Epithelial cell of proximal tubule (primary cell): ENCODE measurements at places on chromosomes 2 and 18. TPM values are rescaled to one million over a fixed set of nuclear protein-coding genes. Genes with fewer than 3 reads are reported as not detected.

- DNase-seq, result no peak
Observed at GRCh38 chr2:121579309-121579708, 48.6 kb downstream of the RNU4ATAC start.

Gene MBP
- 18.8 and 19.1 TPM in 2 replicates for total RNA-seq

GRCh38 chr2:605674-606608 lies 71.3 kb downstream of the TMEM18 start:
- DNase-seq, result no peak

- no peak for DNase-seq
Observed at GRCh38 chr2:158412206-158412605, 44.3 kb downstream of the CCDC148 start.

Gene PROKR1
- 0.14 TPM in 1 of 2 replicates, not detected in the other for total RNA-seq

- DNase-seq, result peak; percentile 20
Observed at GRCh38 chr2:8255448-8255800, 426.4 kb upstream of the ID2 start.

- no peak for DNase-seq
Observed at GRCh38 chr2:201643216-201643890, at the start of gene TMEM237. TMEM237 (minus strand) TSS chr2:201643503; CDS start chr2:201643400, 103 bp downstream.

Gene ASB18
- total RNA-seq, result not detected in 2 replicates

Gene TRIB2
- total RNA-seq, result 11.1 and 14.2 TPM in 2 replicates

- no peak for DNase-seq
Observed at GRCh38 chr18:30450927-30451326, 591.6 kb downstream of the DSC3 start.

DNA sequence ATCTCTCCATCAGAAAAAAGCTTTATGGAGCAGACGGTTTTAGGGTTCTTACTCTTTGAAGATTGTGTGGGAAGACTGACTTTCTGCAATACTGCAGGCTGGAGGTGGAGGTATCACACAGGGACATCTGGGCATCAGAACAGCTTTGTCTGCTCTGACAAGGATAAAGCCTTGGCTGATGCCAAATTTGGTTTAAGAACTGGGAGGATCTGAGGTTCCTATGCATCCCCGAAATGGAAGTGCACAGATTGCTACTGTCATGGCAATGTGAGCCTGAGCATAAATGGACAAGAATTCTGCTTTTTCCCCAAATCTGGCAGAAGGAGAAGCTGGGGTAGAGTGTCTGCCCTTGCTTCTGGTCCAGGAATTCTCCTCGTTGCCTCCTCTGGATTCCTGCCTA lies 424.3 kb downstream of the SLC4A3 start:
- DNase-seq, result no peak

GRCh38 chr2:50443288-50443687 lies 588.6 kb downstream of the NRXN1 start:
- DNase-seq, result no peak

DNA sequence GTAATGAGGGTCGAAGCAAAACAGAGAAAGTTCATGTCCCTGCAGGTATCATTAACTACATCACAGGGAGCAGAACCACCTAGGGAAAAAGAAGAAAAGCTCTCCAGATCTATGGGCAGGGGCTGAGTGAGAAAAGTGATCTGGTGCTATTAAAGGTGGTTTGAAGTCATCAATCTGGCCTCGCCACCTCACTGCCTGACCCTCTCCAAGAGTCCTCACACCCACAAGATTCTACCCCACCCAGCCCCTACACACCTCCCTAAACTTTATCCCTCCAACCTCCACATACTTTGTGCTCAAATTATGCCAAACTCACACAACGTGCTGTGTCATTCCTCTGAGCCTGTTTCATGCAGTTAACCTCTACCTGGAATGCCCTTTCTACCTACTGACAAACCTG lies 2.2 kb downstream of the GALNT14 start:
- no peak for DNase-seq

- DNase-seq, result no peak
Observed at GRCh38 chr2:152791979-152792378, 73.6 kb downstream of the ARL6IP6 start.

Gene GAD1
- total RNA-seq, result 0.36 and 5.6 TPM in 2 replicates

DNA sequence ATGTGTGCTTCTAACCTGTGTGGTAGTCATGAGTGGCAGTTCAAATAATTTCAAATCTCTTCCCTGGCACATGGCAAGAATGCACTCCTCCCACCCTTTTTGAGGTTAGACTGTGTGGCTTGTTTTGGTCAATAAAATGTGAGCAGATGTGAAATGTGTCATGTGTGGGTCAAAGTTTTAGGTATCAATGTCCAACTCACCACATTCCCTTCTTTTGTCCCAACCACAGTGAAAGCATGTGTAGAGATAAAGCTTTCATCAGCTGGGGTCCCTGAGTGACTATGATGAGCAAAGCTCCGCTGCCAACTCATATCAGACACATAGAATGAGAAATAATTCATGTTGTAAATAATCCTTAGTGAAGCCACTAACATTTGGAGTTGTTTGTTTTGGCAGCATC lies 118.2 kb downstream of the PAX3 start:
- DNase-seq, result no peak

Gene FECH
- total RNA-seq, result 28.7 and 43.1 TPM in 2 replicates

- DNase-seq, result no peak
Observed at GRCh38 chr2:26649322-26649721, 8.2 kb upstream of the CIB4 start.

Gene MBD1
- 56.5 and 70.2 TPM in 2 replicates for total RNA-seq

DNA sequence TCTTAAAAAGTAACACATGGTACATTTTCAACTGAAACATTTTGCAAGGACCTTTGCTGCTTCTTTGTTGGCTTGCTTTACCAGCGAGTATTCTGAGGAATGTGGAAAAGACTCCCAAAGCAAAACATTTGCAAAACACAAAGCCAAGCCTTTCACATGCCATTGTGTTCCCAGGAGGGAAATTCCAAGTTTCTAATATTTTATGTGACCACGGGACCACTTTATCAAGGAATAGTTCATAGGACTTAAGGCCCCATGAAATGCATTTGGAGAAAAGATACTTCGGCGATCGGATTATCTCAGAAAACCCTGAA lies 26.2 kb downstream of the CYP27C1 start:
- DNase-seq, result peak; percentile 9

- DNase-seq, result peak; percentile 80
Observed at GRCh38 chr2:235300368-235301201, 193.3 kb upstream of the AGAP1 start.

DNA sequence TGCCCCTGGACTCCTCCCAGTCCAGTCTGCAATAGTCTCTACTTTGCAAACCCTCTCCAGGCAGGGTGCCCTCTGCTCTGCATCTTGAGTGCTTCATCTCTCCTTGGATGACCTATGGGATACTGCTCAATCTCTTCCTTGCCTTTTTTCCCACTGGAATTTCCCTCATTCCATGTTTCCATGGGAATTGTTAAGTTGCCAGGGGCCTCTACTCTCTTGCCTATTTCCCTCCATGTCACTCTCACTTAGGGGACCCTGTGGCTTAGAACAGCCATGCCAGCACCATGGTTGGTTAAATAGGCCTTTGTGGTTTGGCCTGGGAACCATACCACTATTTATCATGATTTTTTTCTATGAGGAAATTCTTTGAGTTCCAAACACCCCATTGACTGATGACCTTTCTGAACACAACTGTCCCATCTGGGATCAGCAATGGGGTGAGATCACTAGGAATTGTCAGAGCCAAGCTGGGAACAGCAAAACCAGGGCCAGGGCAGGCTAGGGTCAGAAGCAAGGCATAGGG lies 91.4 kb upstream of the RBMS1 start:
- DNase-seq, result no peak

- peak; percentile 84 for DNase-seq
Observed at GRCh38 chr2:101396316-101396717, 9.0 kb upstream of the CREG2 start.

DNA sequence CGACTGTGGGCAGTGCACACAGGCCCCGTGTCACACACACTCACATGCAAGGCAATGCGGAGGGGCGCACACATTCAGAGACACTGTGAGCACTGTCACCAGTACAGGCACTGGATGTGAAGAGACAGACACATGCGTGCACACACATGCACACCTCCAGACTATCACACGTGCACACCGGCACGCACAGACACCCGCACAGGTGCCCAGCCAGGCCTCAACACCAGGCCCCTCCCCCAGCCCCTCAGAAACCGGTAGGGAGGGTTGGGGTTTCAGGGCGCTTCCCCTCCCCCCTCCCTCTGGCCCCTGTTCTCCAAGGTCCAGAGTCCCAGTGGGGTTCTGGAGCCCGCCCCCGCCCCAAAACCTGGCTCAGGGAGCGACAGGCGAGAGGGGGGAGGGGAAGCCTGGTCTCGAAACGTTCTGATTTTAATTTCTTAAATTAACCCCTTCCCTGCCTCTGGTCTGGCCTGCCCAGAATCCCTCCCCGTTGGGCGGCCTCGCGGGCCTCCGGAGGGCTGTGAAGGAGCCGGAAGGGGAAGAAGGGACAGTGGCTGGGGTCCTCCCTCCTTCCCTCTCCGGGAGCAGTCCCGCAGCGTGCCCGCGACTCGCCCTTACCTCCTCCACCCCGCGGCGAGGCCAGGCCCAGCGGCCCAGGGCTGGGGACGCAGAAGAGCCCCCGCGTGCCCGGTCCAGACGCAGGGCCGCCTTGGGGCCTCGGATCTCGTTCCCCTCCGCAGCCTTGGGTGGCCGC lies 558 bp downstream of the FBXO41 start:
- DNase-seq, result no peak

Gene FAM124B
- total RNA-seq, result 0.07 TPM in 1 of 2 replicates, not detected in the other

DNA sequence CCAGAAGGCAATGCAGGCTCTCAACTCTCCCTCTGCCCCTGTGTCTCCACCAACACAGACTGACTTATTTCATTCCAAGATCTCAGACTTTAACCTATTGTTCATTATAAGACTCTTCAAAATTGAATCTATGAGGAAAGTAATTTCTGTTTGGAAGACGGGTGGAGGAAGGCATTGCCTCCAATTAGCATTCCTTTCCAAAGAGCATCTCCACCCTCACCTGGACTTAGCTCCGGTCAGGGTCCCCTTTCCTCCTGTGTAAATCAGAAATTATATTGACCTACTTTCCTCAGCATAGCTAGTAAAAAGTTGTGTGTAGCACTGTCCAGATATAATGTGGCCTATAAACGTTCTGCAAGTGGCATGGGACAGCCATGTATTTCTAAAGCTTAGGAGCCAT lies 230.4 kb upstream of the ACVR2A start:
- DNase-seq, result no peak

Gene BCL11A
- total RNA-seq, result 3.5 and 4.4 TPM in 2 replicates

Gene ITGB1BP1
- 62.6 and 73.8 TPM in 2 replicates for total RNA-seq

GRCh38 chr2:231709636-231709980 lies 1.3 kb downstream of the PTMA start:
- no peak for DNase-seq

- no peak for DNase-seq
Observed at GRCh38 chr2:224034017-224034416, 5.1 kb downstream of the SERPINE2 start.

Gene CFAP221
- total RNA-seq, result 0.80 TPM in 1 of 2 replicates, not detected in the other

Gene LCT
- not detected in 2 replicates for total RNA-seq

- DNase-seq, result no peak
Observed at GRCh38 chr2:55026202-55026601, 24.0 kb downstream of the RTN4 start.

GRCh38 chr18:72181241-72181764 lies 362.8 kb downstream of the CBLN2 start:
- no peak for DNase-seq

Gene PLCL1
- under 0.01 TPM in 1 of 2 replicates, not detected in the other for total RNA-seq

Gene SNORC
- total RNA-seq, result 1.2 and 5.0 TPM in 2 replicates

GRCh38 chr18:77005651-77006195 lies 126.9 kb downstream of the MBP start:
- DNase-seq, result no peak

DNA sequence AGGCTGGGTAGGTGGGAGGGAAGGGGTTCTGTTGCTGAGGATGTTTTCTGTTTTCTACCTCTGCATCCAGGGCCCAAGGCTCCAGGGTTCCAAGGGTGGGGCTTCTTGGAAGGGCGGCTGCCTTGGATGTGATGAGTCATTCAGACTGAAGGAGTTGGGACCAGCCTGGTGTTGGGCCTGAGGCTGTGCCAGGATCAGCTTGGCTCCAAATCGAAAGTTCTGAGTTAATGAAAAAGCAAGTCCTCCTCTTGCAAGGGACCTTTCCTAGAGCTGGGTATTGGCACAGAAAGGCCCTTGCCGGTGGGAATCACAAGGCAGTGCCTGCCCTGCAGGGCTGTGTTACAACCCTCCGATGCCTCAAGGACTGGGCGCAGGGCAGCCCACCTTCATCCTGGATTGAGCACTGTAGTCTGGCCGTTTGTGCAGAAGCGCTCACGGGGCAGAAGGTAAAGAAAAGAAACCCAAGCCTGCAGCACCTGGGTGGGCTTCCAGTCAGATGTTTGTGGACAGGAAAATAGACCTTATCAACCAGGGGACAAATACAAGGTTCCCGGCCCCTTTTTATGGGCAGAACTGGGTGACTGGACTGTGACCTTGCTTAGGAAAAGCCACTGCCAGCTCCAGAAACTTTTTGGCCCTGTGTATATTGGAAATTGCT lies 52.5 kb upstream of the MCFD2 start:
- DNase-seq, result peak; percentile 75

- DNase-seq, result no peak
Observed at GRCh38 chr18:75527848-75528685, 100.6 kb upstream of the SMIM21 start.

Gene POTEI
- total RNA-seq, result not detected in 2 replicates

Gene COBLL1
- total RNA-seq, result 28.8 and 33.0 TPM in 2 replicates

- no peak for DNase-seq
Observed at GRCh38 chr18:79625924-79626561, 53.6 kb upstream of the CTDP1 start.

GRCh38 chr2:7034303-7034702 lies 117.1 kb downstream of the RNF144A start:
- DNase-seq, result no peak

DNA sequence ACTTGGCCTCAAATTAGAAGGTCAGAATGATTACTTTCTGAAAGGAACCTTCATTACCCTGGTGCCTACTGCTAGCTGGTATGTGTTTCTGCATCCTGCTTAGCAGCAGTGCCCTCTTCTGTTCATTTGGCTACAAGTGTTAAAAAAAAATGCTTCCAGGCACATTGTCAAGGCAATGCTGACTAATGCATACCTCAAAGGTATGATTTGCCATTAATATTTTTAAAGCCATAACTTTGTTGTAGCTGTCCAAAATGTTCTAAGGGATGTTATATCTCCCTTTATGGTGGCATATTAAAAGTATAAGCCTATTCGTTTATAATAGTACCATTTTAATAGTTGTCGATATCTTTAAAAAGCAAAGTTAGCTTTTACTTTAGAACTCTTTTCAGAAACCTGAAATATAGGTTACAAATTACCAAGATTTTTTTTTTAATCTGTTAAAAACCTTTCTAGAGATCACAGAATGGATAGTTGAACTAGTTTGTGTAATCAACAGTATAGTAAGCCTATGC lies 52.0 kb upstream of the FAM171B start:
- peak; percentile 35 for DNase-seq

Gene SLC20A1
- total RNA-seq, result 60.1 and 89.7 TPM in 2 replicates

- DNase-seq, result no peak
Observed at GRCh38 chr2:51780353-51780752, 748.4 kb upstream of the NRXN1 start.

DNA sequence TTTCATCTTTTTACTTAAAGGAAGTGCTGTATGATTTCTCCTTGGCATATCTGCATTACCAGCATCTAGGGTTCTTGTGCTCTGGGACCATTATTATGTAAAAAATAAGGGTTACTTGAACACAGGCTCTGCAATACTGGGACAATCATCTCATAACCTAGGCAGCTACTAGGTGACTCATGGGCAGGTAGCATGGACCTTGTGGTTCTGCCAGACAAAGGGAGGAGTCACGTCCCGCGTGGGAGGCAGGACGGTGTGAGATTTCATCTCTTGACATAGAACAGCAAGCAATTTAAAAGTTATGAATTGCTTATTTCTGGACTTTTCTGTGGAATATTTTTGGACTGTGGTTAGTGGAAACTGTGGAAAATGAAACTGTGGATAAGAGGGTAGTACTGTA lies 34.1 kb downstream of the ASAP2 start:
- no peak for DNase-seq

- DNase-seq, result no peak
Observed at GRCh38 chr2:102013206-102014040, 21.7 kb downstream of the IL1R2 start.

Gene C2orf72
- 0.29 and 3.8 TPM in 2 replicates for total RNA-seq
